Colonic mucosa (tissue), 4 donors: ENCODE measurements at places on chromosomes 1 and 21.
A peak's percentile ranks its signal among the peaks of the same experiment; 100 is the strongest.

DNA sequence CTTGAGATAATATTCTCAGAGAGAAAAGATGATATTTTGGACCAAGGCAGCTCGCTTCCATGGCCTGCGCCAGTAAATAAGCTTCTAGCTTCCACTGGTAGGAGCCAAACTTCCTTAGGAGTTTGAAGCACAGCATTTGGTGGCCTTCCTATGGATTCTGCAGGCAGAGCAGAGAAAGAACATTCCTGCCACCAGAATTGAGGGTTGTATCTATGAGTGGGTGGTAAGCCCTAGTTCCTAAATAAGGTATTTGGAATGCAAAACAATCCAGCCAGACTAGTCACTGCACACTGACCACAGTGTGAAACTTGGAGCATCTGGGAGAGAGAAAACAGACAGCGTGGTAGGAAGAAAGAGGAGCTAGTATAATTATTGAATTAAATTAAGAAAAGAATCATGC, 54.1 kb upstream of the BCAR3 start:
- no peak for DNase-seq

DNA sequence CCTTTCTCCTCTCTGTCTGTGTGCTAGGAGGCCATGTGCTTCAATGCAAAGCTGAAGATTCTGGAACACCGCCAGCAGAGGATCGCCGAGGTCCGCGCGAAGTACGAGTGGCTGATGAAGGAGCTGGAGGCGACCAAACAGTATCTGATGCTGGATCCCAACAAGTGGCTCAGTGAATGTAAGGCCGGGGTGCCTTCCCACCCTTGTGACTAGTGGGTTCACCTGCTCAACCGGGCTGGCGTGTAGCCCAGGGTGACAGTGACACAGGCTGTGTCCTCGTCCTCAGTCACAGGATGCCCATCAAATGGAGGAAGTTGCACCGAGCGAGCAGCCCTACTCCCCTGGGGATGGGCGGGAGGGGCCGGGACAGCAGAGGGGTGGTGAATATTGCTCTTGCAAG, 544.1 kb downstream of the KIF26B start:
- no peak for DNase-seq

DNA sequence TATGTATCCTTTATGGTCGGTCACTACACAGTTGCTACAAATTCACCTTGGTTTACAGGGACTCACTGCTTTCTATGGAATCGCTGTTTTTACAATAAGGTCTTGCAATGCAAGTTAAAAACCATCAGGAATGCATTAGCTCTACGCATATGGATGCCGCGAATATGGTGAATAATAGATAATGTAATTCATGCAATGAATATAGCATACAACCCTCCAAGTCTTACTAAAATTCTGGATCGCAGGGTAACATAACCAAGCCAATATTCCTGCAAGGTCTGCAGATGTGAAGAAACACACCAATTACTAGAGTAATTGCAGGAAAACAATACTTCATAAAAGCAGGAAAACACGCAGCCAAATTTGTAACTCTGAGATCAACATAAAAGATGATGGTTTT, 75.6 kb upstream of the BACE2 start:
- DNase-seq: no peak

DNA sequence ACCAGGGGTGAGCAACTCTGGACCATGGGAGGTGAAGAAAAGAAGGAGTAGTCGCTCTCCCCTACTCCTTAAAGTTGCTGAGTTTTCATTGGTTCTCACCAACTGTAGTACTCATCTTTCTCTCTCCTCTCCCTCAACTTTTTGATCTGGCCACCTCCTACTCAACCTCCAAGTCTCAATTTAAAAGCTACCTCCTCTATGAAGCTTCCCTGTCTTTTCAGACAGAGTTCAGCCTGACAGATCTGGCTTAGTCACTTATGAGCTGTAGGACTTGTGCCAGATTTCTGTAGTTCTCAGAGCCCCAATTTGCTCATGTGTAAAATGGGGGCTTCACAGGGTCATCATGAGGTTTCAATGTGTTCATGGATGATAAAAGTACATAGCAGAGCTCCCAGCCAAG, 34.5 kb upstream of the HTR1D start:
- no peak for DNase-seq

- DNase-seq: no peak
These were observed 37.2 kb upstream of the CITED4 start for GRCh38 chr1:40899230-40899870.

- no peak for DNase-seq
These were observed 27.2 kb upstream of the PSMB2 start for GRCh38 chr1:35668506-35668905.

GRCh38 chr1:60847391-60847790, 235.0 kb upstream of the NFIA start:
- no peak for DNase-seq

GRCh38 chr1:226677027-226678020, 61.8 kb downstream of the ITPKB start:
- peak; percentile 67 for DNase-seq

GRCh38 chr1:226293553-226293920, 15.4 kb downstream of the LIN9 start:
- DNase-seq: peak; percentile 31

- no peak for DNase-seq
These were observed 39.3 kb downstream of the CDKN2C start for GRCh38 chr1:51009381-51009780.

DNA sequence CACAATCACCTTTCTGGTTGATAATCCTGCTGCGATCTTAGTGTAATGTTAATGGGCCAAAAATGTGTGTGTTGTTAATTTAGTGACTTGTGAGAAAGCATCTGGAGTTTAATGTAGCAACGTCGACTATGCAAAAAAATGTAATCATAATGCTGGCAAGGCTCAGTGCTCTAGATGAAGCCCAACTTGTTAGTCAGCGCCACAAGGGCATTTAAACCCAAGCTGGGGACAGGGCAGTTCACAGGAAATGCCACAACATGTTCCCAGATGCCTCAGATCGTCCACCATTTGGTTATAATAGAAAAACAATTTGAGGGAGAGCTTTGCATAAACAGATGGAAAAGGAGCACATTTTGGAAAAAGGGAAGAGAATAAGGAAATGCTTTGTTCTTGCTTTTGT, 585.4 kb upstream of the PLXNA2 start:
- DNase-seq: no peak

DNA sequence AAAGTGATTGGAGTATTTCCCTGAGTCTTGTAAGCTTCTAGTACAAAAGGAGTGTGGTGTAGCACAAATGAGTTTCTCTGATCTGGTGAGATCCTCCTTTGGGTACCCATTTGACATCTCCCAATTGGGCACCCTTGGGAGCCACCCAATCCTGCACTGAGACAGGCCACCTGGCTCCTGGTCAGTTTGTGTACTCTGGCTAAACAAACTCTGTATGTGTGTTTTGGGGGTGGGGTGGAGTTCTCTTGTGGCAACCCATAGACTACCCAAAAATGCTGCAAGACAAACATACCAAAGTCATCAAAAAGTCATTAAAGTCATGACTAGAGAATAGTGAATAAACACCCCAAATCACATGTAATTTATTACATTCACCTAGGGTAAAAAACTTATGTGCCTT, 8.4 kb upstream of the HIVEP3 start:
- no peak for DNase-seq

GRCh38 chr1:91650764-91651163, 150.1 kb downstream of the CDC7 start:
- DNase-seq: peak; percentile 51

GRCh38 chr1:73800376-73800775, 397.6 kb downstream of the LRRIQ3 start:
- no peak for DNase-seq

- no peak for DNase-seq
These were observed 190.6 kb upstream of the ZNHIT6 start for GRCh38 chr1:85898861-85899260.

DNA sequence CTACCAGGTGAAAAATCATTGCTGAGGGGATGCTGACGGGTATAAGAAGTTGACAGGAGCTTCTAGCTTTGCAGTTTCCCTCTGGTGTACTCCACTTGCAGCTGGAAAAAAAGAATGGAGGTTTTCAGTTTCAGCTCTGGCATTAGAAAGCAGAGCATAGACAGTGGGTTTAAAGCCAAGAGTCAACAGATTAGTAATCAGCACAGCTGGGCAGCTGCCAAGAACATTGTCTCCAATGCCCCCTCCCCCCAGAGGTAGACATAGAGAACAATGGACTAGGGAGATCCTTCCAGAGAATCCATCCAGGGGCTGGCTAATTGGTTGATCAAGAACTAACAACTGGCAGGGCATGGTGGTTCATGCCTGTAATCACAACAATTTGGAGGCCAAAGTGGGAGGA, 10.1 kb upstream of the ZBTB8B start:
- no peak for DNase-seq

DNA sequence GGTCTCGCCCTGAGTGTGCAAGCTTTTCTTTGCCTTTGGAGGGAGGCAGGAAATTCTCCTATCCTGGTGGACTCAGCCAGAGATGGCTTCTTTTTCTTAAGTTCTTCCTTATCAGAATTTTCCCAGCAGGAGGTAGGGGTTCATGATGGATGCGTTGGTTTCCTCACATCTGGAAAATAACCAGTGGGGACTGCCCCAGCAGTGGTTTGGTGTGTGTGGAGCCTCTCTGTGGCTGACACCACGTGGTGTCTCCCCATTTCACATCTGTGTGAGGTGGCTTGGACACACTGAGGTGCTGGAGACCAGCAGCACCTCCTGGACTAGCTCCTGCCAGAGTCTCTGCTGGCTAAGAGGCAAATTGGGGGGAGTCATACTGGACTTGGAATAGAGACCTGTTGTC, 32.6 kb downstream of the B3GALT5 start:
- DNase-seq: peak; percentile 17

DNA sequence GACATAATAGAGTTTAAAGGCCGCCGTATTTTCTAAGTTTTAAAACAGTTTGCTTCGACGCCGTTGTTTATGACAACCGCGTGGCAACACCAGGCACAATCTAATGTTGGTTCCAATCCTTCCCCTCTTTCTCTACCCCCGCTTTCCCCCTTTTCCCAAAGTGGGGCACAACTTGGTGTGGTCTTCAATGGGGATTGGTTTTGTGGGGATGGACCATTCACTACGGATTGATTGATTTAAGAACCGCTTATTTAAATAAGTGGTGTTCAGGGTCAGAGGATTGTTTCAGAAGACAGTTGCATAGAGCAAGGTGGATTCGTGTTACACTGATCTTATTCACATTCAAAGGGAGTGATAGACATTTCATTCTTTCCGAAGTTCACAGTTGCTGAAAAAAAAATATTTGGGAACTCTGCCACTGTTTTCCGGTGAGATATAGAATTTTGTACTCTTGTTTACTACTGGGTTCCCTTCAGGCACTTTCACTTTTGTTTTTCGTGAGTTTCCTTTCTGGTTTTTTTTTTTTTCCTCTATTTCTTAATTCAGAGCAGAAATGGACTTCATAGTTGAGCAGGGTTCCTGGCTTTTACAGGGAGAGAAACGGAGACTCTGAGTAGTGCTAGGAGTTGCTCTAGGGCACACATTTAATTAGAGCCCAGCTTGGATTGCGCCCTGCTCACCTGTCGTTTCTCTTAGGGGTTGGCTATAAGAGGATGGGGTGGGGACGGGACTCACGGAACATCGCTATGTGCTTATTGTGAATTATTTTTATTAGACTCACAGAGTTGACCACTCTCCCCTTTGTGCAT, 79.6 kb upstream of the AK4 start:
- peak; percentile 53 for DNase-seq

DNA sequence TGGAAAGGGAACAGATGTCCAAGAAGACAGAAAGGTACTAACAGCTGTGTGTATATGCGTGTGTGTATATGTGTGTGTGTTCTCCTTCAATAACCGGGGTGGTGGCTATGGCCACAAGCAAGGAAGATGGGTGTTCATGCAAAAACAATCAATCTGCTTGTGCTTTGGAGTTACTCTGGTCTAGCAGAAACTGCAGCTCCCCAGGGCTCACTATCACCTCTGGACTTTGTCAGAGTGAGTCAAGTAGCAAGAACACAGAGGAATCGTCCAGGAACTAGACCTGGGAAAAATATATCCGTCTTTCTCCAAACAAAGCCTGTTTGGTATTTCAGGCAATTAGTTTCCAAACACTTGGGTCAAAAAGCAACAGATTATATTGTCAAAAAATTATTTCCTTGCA, 68.6 kb downstream of the GNG12 start:
- DNase-seq: no peak

- no peak for DNase-seq
These were observed 37.8 kb downstream of the XCL1 start for GRCh38 chr1:168614235-168614634.

DNA sequence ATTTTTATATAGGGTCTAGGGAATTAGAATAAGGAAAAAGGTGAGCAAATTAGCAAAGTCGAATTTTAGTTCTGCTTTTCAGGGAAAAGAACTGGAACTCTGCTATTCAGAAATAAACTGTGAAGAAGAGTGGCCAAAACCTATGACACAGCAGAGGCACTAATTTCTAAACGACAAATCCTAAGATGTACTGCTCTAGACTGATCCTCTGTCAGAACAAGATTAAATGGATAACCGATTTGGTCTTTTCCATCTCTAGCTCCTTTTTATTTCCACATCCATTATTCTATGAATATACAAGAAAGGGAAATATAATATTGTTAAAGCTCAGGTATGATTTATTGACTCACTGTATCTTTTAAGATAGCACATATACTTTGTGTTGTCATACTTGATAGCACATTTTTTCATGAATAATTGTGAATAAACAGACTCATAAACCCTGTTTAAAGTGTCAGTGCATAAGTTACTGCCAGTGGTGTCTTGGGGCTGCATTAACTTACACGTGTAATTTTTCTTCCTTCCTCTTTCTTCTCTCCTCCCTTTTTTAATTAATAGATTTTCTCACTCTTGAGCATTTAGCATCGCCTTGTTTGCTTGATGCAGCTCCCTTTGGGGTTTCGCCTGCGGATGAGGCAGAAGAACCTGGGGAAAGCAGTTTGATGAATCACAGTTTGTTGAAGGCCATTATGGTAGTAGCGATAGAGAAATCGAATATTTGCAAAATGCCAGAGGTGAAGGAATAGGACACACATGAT, 496.6 kb downstream of the ADGRL2 start:
- DNase-seq: no peak

DNA sequence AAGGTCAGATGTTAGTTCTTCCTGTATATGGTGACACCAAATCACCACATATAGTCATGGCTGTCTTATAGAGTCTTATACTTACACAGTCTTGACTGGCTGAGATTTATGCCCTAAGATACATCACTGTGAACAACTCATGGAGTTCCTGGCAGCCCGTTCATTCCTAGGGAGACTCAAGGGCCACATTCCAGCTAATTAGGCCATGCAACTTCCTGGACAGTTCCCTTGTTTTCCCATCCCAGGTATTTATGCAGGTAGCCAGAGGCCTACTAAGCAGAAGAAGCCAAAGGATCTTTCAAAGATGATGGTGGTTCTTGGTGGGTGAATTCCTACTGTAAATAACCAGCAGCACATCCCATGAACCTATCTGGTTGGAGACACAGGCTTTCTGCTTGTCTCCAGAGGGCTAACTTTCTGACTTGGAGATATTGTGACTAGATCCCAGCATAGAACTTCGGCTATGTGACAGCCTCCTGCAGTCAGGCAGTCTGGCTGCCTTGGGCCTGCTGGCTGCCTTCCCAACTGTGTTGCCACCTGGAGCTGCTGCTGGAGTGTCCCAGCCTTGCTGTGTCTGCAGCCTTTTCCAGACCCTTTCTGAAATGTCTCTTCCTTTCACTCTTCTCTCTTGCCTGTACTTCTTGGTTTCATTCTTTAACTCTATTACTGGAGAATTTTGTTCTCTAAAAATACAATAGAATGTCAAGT, 283.8 kb downstream of the CACNA1E start:
- no peak for DNase-seq
